ENCODE measurements at places on chromosomes 12 and 14. TPM values are rescaled to one million over a fixed set of nuclear protein-coding genes. Genes with fewer than 3 reads are reported as not detected.

- no peaks in the 10 kb centered on the region for H3K4me1 ChIP-seq
- no peak for DNase-seq
- H3K27ac ChIP-seq = no peak overlapping the region
- H3K4me3 ChIP-seq = no peak overlapping the region
- no peaks in the 10 kb centered on the region for H3K36me3 ChIP-seq
- no peaks in the 10 kb centered on the region for H3K27me3 ChIP-seq
Measured at GRCh38 chr12:128476266-128476665, 209.3 kb downstream of the TMEM132C start.

DNA sequence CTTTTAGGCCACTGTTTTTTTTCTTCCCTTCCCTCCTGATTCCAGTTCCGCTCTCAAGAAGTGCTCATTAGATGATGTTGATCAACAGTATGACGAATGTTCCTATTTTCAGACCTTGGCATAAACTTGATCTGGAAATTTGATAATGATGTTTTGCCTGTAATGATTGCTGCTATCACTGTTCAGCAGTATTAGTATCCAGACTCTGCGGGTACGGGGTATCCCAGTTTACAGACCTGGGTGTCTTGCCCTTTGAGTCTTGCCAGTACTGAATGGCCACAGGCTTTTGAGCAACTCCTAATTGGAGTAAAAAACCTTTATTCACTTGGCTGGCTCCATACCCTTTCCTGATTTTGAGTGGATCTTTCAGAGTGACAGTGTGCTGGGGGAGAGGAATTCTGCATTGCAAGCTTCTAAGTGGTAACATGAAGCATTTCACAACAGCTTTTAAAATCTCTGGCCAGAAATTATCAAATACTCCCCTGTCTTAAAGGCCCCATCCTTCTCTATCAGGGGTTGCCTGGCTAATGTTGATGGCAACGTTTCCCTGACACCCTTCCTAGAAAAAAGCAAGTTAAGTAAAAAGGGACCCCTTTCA lies 5.9 kb upstream of the ASB8 start:
- H3K27ac ChIP-seq = no peak overlapping the region
- DNase-seq = no peak
- H3K36me3 ChIP-seq = no peaks in the 10 kb centered on the region
- H3K27me3 ChIP-seq = peaks cover 23% of the 10 kb centered on the region
- H3K4me1 ChIP-seq = no peaks in the 10 kb centered on the region

DNA sequence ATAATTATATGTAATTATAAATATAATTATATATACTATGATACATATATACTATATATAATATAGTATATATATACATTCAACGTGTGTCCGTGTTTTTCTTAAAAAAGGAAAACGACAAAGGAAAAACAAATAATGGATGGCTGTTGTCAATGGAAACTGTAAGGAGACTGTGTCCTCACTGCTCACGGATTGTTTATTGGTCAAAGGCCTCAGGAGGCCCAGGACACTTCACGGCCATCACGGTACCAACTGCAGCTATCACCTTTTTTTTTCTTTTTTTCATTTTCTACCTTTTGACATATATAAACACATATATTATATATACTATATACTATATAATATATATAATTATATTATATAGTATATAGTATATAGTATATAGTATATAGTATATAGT lies 113.4 kb downstream of the SPTSSA start:
- no peaks in the 10 kb centered on the region for H3K27me3 ChIP-seq
- no peak for DNase-seq
- H3K27ac ChIP-seq = no peak overlapping the region
- no peaks in the 10 kb centered on the region for H3K36me3 ChIP-seq

- H3K4me3 ChIP-seq = peak overlapping the region; percentile 69
- peak; percentile 80 for DNase-seq
Measured at GRCh38 chr12:93742110-93742934, 65.1 kb downstream of the CRADD start.

- H3K27ac ChIP-seq = no peak overlapping the region
- H3K27me3 ChIP-seq = peaks cover 3% of the 10 kb centered on the region
- H3K36me3 ChIP-seq = no peaks in the 10 kb centered on the region
- peak; percentile 61 for DNase-seq
- no peak overlapping the region for H3K4me3 ChIP-seq
Measured at GRCh38 chr14:58808828-58809227, 171.1 kb downstream of the DACT1 start.

- H3K36me3 ChIP-seq = no peaks in the 10 kb centered on the region
- H3K4me3 ChIP-seq = no peak overlapping the region
- peaks cover 1% of the 10 kb centered on the region for H3K27me3 ChIP-seq
- DNase-seq = no peak
Measured at GRCh38 chr14:24062216-24062980, 9.0 kb upstream of the CPNE6 start.

- DNase-seq = peak; percentile 92
- no peaks in the 10 kb centered on the region for H3K27me3 ChIP-seq
- H3K27ac ChIP-seq = peak overlapping the region; percentile 92
- no peak overlapping the region for H3K4me3 ChIP-seq
- H3K4me1 ChIP-seq = peaks cover 19% of the 10 kb centered on the region
Measured at GRCh38 chr12:80187660-80188090, 88.3 kb downstream of the OTOGL start.

DNA sequence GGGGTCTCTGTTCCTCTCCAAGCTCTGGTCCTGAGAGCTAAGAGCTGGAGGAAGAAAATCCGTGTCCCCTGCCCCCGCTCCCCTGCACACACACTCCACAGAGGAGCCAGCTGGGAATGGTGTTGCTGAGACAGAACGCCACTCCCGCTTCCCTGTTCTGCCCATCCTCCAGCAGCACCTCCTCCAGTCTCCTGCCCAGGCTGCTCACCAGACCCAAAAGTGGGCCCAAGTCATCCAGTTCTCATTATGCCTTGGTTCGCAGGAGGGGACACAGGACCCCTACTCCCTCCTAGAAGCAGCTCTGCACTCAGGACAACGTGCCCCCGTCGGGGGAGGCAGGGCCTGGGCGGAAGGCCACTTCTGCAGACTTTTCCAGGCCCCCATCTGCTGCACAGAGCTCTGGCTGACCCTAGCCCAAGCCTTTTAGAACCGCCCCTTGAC lies 830 bp upstream of the TRMT61A start:
- peaks cover 8% of the 10 kb centered on the region for H3K4me1 ChIP-seq
- H3K36me3 ChIP-seq = no peaks in the 10 kb centered on the region
- DNase-seq = no peak

DNA sequence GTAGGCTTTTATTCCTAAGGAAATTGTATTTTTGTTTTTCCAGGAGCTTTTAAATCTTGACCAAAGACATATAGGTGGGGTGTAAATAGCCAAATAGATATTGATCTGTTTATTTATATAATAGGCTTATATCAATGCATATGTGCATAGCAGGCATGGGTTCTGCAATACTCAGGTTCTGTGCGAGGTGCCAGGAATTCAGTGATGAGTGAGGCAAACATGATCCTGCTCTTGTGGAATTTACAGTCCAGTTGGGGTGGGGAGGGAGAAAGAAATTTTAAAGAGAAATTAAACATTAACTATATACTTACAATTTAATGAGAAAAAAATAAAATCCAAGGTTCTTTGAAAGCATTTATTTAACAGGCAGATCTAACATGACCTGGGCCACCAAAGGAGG lies 160.3 kb upstream of the HIF1A start:
- no peak overlapping the region for H3K4me3 ChIP-seq
- no peaks in the 10 kb centered on the region for H3K27me3 ChIP-seq
- H3K4me1 ChIP-seq = peaks cover 56% of the 10 kb centered on the region
- H3K27ac ChIP-seq = no peak overlapping the region
- no peak for DNase-seq

DNA sequence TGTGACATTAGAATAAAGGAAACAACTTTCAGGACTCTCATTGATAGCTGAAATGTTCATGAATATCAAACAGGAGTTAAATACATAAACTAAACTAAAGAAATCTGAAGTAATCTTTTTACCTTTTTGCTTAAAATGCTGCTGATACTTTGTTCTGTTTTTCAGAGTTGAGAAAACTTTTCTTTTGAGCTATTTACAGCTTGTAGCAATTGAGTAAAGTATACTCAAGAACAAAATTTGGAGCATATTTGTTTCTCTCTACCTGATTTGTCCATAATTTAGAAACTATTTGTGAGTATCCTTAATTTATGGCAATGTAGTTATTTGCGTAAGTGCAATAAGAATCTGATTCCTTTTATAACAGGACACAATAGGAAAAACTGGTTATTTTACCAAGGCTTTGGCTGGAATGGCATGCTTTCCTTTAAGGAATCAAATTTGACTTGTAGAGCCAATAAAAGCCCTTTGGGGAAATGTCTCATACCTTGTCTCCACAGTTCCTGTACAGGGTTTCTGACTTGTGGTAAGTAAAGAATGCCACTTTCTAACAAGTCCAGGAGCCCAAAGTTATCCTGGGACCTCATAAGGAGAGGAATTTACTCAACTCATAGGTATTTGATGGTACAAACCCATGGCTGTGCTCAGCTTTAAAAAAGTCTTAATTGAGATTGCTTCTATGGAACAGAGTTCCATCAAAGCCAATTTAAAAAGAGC lies 195.7 kb downstream of the TMEM117 start:
- H3K4me1 ChIP-seq = no peaks in the 10 kb centered on the region
- no peak overlapping the region for H3K4me3 ChIP-seq
- H3K27ac ChIP-seq = no peak overlapping the region
- no peaks in the 10 kb centered on the region for H3K36me3 ChIP-seq

DNA sequence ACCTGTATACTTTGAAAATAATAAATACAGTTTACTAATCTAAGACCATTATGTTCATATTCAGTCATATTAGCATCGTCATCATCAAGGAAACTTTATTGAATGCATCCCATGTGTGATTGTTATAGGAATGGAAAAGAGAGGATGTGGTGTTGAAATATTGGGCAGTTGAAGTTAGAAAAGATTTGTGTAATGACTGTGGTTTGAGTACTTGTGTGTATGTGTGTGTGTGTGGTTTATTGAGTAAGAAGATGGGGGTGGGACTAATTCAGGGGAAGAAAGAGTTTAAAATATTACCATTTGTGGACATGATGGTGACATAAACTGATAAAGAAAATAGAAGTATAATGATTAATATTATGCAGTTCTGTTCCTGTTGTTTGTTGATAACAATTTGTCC lies 238.7 kb upstream of the SEL1L start:
- H3K27ac ChIP-seq = no peak overlapping the region
- no peaks in the 10 kb centered on the region for H3K4me1 ChIP-seq
- H3K36me3 ChIP-seq = no peaks in the 10 kb centered on the region
- no peak for DNase-seq

Gene SRRM4
- total RNA-seq = not detected

Gene ACSS3
- total RNA-seq = 0.53 TPM

Gene MANSC4
- total RNA-seq = 0.65 TPM

Gene HOXC5
- not detected for total RNA-seq

Gene RNF41
- total RNA-seq = 88.3 TPM

Gene IFNG
- not detected for total RNA-seq
